Stimulated activated CD8-positive, alpha-beta memory T cell treated with anti-CD3 and anti-CD28 coated beads, Interleukin-15, amount 100 ng/mL, for 48 hours (primary cell): ENCODE measurements at places on chromosomes 3 and 15.

GRCh38 chr3:138332472-138333073 lies 2.9 kb upstream of the NME9 start:
- no peak for DNase-seq

DNA sequence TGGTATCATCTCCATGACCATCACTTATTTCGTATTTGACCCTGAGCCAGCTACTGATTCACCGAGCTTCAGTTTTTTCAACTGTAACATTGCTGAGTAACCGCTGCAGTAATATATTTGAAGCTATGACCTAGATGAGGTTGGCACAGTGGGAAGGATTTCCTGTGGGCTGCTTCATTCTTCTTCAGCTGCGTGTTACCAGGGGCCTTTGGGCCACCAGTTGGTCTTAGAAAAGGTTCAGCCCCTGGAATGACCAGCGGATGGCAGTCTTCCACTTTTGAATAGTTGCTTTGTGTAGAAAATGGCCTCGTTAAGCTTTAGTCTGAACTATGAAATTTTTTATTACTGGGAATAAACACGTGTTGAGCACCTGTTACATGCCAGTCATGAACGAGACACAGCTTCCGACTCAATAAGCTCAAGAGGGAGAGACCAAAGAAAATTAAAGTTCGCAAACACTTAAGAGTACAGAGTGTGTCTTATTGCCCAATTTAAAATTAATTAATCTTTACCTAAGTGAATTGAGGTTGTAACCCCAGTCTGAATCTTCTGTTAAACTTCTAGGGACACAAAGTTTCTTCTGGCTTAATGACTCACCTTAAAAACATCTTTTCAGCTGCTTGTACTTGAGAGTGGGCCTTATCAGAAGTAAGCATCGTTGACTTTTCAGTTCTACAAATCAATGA lies 57.6 kb upstream of the NR2E3 start:
- DNase-seq = no peak

DNA sequence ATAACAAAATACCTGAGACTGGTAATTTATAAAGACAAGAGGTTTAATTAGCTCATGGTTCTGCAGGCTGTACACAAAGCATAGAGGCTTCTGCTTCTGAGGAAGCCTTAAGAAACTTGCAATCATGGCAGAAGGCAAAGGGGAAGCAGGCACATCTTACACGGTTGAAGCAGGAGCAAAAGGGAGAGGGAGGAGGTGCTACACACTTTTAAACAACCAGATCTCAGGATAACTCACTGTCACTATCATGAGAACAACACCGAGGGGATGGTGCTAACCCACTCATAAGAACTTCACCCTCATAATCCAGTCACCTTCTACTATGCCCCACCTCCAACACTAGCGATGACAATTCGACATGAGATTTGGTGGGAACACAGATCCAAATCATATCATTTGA lies 54.4 kb downstream of the ATP8B4 start:
- no peak for DNase-seq

DNA sequence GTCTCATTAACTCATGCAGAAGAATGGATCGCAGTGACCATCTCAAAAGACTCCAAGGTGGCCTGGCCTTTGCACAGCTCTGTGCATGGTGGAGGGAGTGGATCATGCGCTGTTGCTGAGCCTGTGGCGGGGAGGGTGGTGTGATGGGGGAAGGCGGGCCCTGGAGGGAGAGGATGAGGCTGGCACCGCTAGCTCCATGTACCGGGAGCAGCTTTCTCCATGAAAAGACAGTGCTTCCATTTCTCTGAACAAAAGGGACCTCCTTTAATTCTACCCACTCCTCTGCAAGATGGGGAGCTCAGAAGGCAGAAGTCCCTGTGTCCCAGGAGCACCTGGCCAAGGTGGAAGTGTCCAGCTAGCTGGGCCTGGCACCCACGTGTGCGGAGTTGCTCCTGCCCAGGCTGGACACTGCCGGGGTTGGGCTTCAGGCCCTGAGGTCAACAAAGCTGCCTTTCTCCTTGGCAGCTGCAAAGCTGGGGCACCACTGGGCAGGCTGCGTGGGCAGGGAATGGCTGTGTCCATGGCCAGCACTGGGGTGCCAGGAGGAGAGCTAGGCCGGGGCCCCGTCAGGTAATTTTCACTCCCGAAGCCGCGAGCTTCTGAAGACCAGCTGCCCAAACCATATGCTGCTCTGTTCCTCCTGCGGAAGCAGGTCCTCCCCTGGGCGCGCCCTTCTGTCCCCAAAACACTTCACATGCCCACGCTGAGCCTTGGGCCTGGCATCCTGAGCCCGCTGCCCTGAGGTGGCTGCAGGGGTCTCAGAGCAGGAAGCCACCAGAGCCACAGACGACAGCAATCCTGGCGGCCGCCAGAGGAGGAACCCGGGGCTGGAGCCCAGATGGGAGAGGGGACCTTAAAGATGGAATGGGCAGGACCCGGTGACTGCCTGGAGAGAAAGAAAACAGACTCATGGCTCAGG lies 6.4 kb downstream of the MAP6D1 start:
- no peak for DNase-seq

DNA sequence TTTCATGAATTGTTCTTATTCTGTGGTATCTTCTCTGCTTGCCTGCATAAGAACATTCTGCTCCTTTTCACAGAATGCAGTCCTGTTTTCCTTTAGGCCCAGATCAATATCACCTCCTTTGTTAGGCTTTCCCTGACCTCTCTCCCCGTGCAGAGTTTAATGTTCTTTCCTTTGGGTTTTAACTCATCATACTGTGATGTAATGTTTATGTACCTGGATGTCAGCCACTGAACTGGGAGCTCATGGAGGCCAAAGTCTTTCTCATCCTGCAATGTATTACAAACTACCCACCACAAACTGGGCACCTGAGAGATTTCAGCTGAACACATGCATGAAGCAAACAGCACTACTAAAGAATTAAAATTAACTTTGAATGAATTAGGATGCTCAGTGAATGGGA lies 192.8 kb upstream of the RORA start:
- DNase-seq = no peak

GRCh38 chr15:89566621-89567294 lies 8.5 kb upstream of the TICRR start:
- DNase-seq = no peak
